ENCODE measurements at places on chromosomes 6 and 20.

- peak; percentile 34 for DNase-seq
Observed at GRCh38 chr6:124223611-124224345, 420.1 kb downstream of the NKAIN2 start.

DNA sequence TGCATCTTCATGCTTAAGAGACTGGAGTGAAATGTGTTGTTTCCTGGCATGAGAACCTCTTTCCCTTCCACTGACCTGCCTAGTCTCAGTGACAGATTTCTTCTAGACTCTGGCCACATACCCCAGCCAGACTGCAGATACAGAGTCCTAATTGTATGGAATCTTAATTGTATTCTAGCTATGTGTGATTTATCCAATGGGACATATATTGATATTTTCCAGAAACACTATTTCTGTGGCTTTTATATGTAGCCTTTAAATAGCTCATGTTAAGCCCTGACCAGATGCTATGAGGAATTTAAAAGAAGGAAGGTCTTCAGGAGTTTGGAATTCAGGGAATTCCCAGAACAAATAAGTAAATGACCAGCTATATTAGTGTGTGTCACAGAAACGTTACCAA, 99.0 kb downstream of the FIG4 start:
- peak; percentile 81 for DNase-seq

- peak; percentile 9 for DNase-seq
Observed at GRCh38 chr6:82118150-82118562, 129.4 kb downstream of the IBTK start.

DNA sequence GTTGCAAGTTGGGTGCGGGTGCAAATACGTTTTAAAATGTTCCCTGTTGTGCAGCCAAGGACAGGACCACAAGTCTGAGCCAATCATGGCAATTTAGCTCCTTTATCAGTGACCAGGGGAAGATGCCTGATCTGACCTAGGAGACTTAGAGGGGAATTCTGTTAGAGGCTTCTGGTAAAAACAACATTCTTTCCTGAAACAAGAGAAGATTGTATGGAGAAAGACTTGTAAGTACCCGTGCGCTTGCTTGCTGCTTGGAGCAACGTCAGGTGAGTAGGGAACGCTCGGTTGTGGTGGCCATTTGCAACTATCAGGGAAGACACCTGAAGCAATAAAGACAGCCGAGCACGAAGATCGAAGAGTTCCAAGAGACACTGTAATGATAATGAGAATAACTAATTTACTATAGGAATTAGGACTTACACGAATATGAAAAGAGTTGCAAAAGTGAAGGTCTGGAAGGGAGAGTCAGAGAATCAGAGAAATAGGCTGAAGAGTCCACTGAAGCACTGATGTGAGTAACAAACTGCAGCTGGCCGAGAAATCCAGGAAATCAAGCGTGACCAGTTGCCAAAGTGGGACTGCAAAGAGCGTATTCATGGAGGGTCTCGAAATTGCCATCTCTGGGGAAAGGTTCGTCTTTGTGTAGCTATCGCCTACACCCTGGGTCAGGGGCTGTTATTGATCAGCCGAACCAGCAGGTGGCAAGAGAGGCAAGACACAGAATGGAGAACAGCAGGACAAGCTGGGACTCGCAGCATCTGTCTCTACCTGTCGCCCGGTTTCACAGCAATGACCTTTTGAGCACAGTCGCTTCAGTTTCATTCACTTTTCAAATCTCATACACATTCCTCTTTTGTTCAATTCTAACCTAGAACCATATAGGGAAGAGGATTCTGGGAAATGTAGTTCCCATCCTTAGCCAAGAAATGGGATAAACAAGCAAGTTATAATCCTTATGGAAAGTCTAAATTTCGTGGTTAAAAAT, 26.1 kb downstream of the LOC128125822 start:
- DNase-seq, result peak; percentile 51

GRCh38 chr6:53530346-53530745, 14.6 kb downstream of the GCLC start:
- peak; percentile 30 for DNase-seq

- DNase-seq, result no peak
Observed at GRCh38 chr6:85983032-85983659, 340.5 kb upstream of the SYNCRIP start.

- no peak for DNase-seq
Observed at GRCh38 chr6:89680551-89680950, 42.0 kb upstream of the LYRM2 start.

GRCh38 chr6:113599444-113599843, 257.7 kb upstream of the MARCKS start:
- DNase-seq, result peak; percentile 35

- DNase-seq, result no peak
Observed at GRCh38 chr6:131730264-131730663, 19.4 kb upstream of the CTAGE9 start.
